ENCODE measurements at places on chromosomes 4 and X.
A peak's percentile ranks its signal among the peaks of the same experiment; 100 is the strongest.

GRCh38 chr4:112759313-112759712, 122.4 kb downstream of the LARP7 start:
- ATAC-seq: no peak

GRCh38 chr4:94826206-94826605, 68.5 kb downstream of the BMPR1B start:
- no peak for ATAC-seq

- no peak for ATAC-seq
Measured at GRCh38 chr4:80840396-80840795, 190.1 kb upstream of the BMP3 start.

DNA sequence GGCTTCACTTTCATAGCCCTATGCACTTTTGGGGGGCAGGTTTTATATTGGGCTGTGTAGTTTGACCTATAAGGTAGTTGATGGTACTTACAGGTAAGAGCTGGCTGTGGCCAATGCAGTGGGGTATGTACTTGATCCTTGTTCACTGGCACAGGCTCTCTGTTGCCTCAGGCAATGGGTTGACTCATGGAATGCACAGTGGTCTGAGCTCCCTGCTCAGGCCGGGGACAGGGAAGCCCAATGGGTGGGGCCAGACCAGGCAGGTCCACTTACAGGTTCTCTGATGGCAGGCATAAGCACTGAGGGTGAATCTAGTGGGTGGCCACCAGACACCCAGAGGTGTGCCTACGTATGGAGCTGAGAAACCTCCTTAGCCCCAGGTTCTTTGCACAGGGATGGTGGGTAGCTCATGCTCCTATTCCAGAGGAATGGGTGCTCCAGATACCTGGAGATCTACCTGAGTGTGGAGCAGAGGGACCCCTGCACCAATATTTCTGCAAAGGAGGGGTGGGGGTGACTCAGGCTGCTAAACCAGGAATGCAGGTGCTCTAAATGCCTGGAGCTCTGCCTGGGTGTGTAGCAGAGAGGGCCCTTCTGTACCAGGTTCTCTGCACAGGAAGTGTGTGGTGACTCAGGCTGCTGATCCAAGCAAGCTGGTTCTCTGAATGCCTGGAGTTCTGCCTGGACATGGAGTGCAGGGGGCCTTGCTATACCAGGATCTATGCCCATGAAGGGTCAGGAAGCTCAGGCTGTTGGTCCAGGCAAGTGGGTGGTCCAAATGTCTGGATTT, 52.3 kb downstream of the IL1RAPL2 start:
- ATAC-seq: no peak

DNA sequence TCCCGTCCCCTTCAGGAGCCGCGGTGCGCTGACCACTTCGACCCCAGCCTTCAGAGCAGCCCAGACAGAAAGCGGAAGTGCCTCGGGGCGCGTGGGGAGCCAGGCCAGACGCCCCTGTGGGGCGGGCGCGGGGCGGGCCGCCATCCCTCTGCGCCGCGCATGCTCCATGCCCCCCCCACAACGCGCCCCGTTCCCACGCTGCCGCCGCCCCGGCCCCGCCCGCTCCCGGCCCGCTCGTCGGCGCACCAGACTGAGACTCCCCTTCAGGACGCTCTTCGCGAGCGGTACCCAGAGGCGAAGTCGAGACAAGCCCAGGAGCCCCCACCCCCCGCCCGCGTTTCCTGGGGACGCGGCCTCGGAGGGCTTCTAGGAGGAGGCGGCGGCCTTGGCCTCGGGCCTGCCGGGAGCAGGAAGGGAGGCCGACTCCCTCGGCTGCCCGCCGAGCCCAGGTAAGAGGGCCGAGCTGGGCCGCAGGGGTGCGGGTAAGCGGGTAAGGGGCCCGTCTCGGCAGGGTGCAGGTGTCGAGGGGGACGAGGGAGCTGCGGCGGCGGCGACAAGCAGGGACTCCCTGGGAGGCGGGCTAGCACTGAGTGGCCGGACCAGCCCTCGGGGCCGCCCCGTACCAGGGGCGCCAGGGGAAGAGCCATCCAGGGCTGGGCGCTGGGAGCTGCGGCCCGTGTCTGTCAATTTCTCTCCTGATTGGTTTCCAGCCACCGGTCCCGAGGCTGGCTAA, at the start of gene ZFP92:
TSS of gene ZFP92 (plus strand) at position 218 of the 733 bp plus-strand sequence. CDS start 6,851 bp downstream, outside the sequence.
- peak; percentile 75 for ATAC-seq

- ATAC-seq: no peak
Measured at GRCh38 chrX:111352424-111352823, 59.6 kb downstream of the DCX start.
